ENCODE measurements at places on chromosomes 5 and 9. TPM values are rescaled to one million over a fixed set of nuclear protein-coding genes. Genes with fewer than 3 reads are reported as not detected.

The SLC6A19 gene
- total RNA-seq: not detected

- H3K27me3 ChIP-seq: no peaks in the 10 kb centered on the region
- no peaks in the 10 kb centered on the region for H3K36me3 ChIP-seq
- DNase-seq: no peak
- no peak overlapping the region for H3K4me3 ChIP-seq
- no peaks in the 10 kb centered on the region for H3K4me1 ChIP-seq
These were observed 366.3 kb downstream of the ICE1 start for GRCh38 chr5:5788793-5789192.

GRCh38 chr5:124157320-124157719 is 589.1 kb downstream of the ZNF608 start:
- no peak for DNase-seq
- no peak overlapping the region for H3K4me3 ChIP-seq
- no peak overlapping the region for H3K27ac ChIP-seq

DNA sequence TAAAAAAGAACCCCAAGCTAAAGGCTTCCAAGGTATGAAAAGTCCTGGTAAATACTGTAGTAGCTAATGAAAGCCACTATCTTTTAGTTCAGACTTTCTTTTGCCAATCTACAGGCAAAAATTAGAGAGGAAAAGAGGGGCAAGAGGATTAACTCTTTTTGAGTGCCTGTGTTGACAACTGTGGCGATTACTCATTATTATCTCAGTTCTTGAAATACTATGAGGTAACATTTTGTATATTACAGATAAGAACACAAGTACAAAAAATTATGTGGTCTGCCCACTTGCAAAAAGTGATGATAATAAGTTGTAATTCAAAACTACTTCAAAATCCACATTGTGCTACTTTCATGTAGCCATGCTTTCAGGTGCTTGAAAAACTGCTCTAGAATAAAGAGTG is 144.0 kb downstream of the DTWD2 start:
- H3K27me3 ChIP-seq: no peaks in the 10 kb centered on the region
- H3K4me3 ChIP-seq: no peak overlapping the region
- no peaks in the 10 kb centered on the region for H3K36me3 ChIP-seq
- no peaks in the 10 kb centered on the region for H3K4me1 ChIP-seq
- no peak for DNase-seq
- no peak overlapping the region for H3K27ac ChIP-seq

- H3K27me3 ChIP-seq: no peaks in the 10 kb centered on the region
- no peak overlapping the region for H3K4me3 ChIP-seq
- DNase-seq: no peak
- no peak overlapping the region for H3K27ac ChIP-seq
- H3K4me1 ChIP-seq: no peaks in the 10 kb centered on the region
- no peaks in the 10 kb centered on the region for H3K36me3 ChIP-seq
These were observed 500.8 kb upstream of the WWC1 start for GRCh38 chr5:167790462-167791260.

DNA sequence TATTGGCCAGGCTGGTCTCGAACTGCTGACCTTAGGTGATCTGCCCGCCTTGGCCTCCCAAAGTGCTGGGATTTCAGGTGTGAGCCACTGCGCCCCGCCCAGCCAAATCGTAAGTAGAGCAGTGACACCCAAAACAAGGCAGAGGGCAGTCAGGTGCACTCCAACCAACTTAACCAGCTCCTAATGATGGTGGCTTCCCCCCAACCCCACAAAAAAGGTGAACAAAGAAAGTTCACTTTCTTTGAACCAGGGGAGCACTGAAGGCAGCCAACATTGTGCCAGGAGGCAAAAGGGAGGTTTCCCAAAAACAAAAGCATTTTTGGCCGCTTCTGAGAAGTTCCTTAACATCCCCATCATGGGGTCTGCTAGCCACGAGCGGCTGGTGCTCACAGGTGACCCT is 9.6 kb downstream of the GMCL2 start:
- H3K4me3 ChIP-seq: no peak overlapping the region
- H3K27ac ChIP-seq: no peak overlapping the region
- H3K36me3 ChIP-seq: no peaks in the 10 kb centered on the region
- H3K4me1 ChIP-seq: no peaks in the 10 kb centered on the region
- no peaks in the 10 kb centered on the region for H3K27me3 ChIP-seq
- no peak for DNase-seq
